ENCODE measurements at places on chromosomes 12 and 14.

DNA sequence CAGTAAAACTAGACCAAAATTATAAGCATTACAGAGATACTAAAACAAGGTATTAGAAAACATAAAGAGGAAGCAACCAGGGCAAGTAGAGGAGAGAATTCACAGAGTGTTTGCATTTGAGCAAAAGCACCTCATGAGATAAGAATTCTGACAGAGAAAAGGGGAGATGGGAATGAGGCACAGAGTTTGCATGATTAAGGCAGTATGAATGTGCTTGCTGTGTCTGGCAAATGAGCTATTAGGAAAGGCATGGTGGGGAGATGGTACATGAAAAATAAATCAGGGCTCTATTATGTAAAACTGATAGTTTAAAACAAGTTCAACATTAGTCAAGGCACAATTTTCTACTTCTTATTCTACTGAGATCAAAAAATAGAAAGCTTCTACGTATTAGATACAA lies 23.1 kb downstream of the GARIN6 start:
- DNase-seq, result no peak

GRCh38 chr12:55965941-55966407 lies at the start of gene PMEL:
PMEL (minus strand) TSS chr12:55966042; CDS start chr12:55966011, 31 bp downstream.
- DNase-seq, result no peak

- DNase-seq, result no peak
Measured at GRCh38 chr14:99581374-99581773, 22.6 kb downstream of the CCDC85C start.

DNA sequence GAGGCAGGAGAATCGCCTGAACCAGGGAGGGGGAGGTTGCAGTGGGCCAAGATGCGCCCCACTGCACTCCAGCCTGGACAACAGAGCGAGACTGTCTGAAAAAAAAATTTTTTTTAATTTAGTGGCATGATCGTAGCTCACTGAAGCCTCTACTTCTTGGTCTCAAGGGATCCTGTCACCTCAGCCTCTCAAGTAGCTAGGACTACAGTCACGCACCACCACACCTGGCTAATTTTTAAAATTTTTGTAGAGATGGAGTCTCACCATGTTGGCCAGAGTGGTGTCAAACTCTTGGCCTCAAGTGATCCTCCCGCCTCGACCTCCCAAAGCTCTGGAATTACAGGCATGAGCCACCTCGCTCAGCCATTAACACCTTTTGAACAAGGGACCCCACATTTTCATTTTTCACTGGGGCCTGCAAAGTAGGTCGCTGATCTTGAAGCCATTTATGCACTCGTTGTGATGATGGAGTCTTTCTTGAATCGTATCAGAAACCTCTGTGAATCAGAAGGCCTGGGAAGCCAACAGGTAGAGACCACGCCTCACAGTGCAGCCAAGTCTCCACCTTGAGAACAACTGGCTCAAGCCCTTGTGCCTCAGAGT lies 5.9 kb downstream of the HCAR1 start:
- no peak for DNase-seq

- no peak for DNase-seq
Measured at GRCh38 chr14:34707722-34708121, 6.7 kb downstream of the CFL2 start.

DNA sequence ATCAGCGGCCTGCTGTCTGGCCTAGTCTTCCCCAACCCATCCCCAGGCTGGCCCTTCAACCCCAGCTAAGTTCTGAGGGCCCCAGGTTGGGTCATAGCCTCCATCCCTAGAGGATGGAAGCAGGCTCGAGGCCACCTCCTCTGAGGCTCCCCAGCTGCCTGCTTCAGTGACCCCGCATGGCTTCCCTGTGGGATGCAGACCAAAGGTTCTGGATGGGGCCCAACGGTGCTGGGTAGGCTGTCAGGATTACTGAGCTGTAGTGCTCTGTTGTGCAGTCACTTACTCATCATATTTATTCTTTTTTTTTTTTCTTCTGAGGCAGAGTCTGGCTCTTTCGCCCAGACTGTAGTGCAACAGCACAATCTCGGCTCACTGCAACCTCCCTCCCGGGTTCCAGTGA lies 92.0 kb downstream of the IRF2BPL start:
- no peak for DNase-seq

GRCh38 chr14:23538050-23538718 lies 13.4 kb downstream of the ZFHX2 start:
- no peak for DNase-seq

GRCh38 chr14:86193756-86194155 lies 663.8 kb downstream of the FLRT2 start:
- DNase-seq, result no peak

DNA sequence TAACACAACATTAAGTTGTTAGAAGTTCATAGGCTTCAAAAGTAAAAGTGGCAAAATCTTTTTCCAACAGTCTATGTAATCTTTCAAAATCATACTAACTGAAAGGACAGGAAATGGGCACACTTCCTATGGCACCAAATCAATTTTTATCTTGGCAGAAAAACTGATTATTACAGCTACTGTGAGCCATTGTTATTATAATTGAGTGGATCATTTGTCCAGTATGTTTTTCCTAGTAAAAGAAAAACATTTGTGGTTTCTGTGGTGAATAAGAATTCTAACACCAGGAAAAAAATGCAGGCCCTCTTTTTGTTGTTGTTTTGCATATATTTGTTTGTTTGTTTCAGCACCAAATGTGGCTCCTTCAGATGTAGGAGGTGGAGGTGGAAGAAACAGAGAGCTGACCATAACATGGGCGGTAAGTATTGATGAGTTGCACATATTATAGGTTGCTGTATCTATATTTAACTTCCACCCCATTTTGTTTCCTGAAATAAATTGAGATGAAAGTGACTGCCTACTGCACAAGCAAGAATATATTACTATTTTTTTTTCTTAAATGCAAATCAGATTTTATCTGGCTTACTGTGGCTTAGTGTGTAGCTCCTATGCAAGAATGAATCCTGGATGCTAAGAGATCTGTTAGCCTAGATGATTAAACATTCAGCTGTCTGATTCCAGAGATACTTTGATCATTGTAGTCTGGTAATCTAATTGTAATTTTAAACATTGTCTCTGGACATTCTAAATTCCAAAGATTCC lies 174.1 kb upstream of the PDZRN4 start:
- DNase-seq, result no peak

- no peak for DNase-seq
Measured at GRCh38 chr12:57625261-57626032, 7.6 kb downstream of the B4GALNT1 start.

GRCh38 chr12:59484575-59484974 lies 111.3 kb upstream of the SLC16A7 start:
- DNase-seq, result no peak

DNA sequence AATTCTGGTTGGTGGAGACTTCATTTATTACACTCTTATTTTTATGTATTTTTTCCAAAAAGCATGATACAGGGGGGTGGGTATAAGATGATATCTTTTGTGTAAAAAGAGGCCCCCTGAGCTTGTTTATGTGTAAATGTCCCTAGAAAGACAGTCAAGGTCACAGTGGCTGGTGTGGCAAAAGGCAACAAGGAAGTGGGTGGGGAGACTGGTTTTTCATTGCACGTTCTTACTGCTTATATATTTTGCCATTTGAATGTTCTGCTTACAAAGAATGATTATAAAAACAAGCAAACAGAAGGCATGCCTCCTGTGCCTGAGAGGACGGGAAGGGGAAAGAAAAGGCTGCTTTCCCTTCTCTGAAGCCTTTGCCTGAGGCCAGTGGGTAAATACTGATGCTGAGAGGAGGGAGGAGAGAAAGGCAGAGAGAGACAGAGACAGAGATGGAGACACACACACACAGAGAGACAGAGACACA lies 24.1 kb upstream of the ADIPOR2 start:
- no peak for DNase-seq

GRCh38 chr14:30551460-30551859 lies 7.5 kb upstream of the G2E3 start:
- no peak for DNase-seq

DNA sequence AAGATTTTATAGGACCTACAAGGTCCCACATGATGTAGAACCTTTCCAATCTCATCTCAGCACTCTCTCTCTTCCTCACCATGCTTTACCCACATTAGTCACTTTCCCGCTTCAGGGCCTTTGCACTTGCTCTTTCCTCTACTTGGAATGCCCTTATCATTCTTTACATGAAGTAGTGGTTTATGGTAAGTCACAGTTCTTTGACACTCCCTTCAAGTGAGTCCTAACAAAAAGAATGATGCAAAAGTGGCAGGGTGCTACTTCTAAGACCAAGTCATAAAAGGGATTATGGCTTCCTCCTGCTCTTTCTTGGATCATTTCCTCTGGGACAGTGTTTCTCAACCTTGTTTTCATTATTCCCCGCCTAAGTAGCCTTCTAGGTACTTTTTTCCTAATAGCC lies 13.1 kb downstream of the TMBIM4 start:
- DNase-seq, result no peak

Measured in activated naive CD8-positive, alpha-beta T cell treated with anti-CD3 and anti-CD28 coated beads for 36 hours (primary cell).